ENCODE measurements at places on chromosomes 1 and 21.

- DNase-seq = no peak
These were observed 103.5 kb downstream of the RGS7 start for GRCh38 chr1:241253471-241253870.

- DNase-seq = no peak
These were observed 11.2 kb downstream of the C8B start for GRCh38 chr1:56954664-56955063.

GRCh38 chr1:118254001-118254400 lies 69.0 kb upstream of the SPAG17 start:
- DNase-seq = no peak

DNA sequence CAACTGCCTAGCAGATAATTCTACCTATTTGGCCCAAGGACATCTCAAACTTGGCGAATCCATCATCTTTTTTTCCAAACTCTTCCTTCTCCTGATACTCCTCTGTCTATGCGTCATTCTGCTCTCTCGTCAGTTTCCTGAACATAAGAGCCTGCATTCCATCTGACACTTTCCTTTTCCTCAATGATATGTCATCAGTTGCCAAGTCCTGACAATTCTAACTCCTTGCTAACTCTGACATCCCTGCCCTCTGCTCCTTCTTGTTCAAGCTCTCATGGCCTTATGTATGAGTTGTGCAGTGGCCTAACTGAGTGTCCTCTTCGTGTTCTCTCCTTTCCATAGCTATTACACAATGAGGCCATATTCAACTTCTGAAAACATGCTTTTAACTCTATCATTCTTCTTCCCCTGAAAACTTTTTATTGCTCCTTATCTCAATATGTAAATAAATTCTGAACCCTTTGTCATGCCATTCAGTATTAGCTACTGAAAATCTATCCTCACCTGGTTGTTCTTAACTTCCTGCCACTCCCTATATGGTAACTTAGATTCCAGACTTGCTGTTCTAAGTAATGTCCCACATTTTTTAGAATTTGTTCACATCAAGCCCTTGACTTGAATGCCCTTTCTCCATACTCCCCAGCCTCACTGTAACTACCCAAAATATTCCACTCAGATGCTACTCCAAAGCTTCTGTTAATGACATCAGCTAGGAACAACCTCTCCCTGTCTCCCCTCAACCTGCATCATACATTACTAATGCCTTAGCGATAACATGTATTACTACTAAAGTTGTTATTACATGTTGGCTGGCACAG lies 11.5 kb downstream of the PALMD start:
- no peak for DNase-seq

DNA sequence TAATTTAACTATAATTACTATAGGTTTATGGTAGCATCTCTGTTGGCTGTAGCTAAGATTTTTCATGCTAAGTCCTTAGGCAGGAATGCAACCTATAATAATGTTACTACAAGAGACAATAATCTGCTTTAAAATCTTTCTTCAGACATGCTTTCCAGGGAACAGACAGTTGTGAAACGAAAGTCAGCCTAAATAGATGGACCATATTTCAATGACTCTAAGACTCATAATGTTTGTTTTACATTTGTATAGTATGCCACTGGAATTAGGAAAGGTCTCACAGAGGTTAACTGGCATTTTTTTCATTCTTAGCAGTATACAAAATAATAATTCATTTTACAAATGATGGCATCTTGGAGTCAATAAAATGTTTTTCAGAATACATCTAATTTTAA lies 8.1 kb downstream of the RERE start:
- DNase-seq = no peak

- DNase-seq = no peak
These were observed 2.2 kb upstream of the CDC42BPA start for GRCh38 chr1:227320476-227320875.

DNA sequence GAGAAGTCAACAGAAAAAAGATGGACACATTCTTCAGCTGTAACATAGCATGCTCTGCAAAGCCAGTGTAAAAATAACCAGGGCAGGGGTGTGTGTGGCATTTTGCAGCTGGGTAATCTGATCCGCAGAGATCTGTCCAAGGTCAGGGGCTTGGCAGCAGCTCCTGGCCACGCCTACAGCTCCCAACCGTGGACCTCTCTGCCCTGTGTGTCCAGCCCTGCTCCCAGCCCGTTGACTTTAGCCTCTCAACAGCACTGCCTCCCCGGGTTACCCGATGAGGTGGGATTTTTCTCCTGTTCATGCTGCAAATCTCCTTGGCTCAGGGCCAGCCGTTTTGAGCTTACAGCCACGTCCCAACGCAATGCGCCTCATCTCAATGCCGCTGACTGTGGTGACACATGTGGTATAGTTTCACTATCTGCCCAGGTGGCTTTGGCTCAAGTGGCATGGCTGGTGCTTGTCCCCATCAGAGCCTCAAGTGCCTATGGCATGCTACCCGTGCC lies 68.1 kb downstream of the VWA5B1 start:
- DNase-seq = no peak

DNA sequence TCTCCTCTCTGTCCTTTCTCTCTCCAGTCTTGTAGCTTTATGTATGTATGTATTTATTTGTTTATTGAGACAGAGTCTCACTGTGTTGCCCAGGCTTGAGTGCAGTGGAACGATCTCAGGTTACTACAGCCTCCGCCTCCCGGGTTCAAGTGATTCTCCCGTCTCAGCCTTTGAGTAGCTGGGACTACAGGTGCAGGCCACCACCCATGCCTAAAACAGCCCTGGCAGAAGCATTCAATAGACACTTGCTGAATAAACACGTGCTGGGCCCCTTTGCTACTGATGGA lies 2.5 kb downstream of the KIAA2013 start:
- DNase-seq = no peak

- peak; percentile 19 for DNase-seq
These were observed 7.0 kb downstream of the TCHH start for GRCh38 chr1:152107984-152108881.

DNA sequence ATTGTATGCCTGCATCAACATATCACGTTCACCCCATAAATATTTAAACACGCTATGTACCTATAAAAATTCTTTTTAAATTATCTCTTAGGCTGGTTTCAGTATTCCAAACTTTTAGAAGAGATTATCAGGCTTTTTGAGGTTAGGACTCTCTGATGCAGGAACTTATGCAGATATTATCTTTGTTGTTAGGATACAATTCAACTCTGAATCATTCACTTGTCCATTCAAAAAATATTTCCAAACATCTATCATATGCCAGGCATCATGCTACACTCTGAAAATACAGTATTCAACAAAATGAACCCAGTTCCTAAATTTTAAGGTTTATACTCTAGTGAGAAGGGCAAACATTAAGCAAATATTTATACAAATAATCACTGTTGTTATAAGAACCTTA lies 40.5 kb downstream of the ASH1L start:
- no peak for DNase-seq

- DNase-seq = no peak
These were observed 264.2 kb downstream of the DISC1 start for GRCh38 chr1:231890791-231891190.

DNA sequence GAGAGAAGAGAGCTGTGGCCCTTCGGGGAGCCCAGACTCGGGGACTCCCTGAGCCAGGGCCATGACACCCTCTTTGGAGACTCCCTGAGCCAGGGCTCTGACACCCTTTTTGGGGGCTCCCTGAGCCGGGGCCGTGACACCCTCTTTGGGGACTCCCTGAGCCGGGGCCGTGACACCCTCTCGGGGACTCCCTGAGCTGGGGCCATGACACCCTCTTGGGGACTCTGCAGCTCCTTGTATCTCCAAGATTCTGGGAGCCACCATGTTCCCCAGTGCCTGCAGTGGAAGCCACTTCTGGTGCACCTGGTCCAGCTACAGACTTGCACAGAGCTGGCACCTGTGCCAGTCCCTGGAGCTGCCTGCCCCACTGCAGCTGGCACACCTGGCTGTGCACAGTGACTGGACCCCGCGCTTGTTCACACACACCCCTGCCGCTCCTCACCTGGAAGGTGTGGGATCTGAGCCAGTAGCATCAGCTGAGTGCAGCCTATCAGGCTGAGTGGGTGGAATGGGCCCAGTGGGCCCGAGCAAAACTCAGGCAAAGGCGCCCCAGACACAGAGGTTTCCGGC lies 3.8 kb upstream of the SSU72 start:
- no peak for DNase-seq

DNA sequence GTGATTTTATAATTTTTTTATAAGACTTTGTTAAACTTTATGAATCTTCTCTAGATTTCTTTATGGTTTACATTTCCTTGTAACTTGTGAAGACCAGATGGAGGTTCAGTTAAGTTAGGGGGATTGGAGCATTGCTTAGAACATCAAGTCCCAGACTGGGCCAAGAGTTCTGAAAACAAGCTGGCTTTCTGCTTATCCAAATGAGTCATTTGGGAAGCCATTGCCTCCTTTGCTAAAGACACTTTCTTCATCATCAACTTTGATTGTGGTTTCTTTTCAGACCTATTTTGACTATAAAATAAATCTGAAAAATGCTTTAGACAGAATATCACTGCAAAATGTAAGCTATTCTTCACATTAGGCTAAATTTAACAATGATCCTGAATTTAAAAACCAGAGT lies 446.8 kb downstream of the USP25 start:
- no peak for DNase-seq

DNA sequence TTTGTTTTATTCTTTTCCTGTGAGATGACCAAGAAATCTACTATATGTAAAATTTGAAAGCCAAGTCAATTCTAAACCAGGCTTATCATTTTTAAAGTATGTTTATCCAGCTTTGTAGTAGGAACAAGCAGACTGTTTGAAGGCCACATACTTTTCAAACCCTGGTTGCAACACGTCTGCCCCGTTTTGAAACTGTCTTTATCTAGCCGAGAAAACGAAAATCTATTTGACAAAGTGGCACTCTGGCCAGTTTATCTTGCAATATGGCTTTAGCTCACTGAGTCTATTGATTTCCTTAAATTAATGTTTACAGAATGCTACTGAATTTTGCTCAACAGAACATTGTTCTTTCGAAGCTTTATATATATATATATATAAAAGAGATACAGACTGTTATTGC lies 39.7 kb downstream of the PROX1 start:
- DNase-seq = no peak

GRCh38 chr1:214446772-214447556 lies 104.4 kb downstream of the PTPN14 start:
- DNase-seq = no peak

GRCh38 chr1:222631611-222632208 lies 13.8 kb downstream of the MIA3 start:
- no peak for DNase-seq

- no peak for DNase-seq
These were observed 126.9 kb downstream of the TBX15 start for GRCh38 chr1:118861216-118861615.

GRCh38 chr1:246425139-246425794 lies 81.8 kb downstream of the SMYD3 start:
- no peak for DNase-seq

DNA sequence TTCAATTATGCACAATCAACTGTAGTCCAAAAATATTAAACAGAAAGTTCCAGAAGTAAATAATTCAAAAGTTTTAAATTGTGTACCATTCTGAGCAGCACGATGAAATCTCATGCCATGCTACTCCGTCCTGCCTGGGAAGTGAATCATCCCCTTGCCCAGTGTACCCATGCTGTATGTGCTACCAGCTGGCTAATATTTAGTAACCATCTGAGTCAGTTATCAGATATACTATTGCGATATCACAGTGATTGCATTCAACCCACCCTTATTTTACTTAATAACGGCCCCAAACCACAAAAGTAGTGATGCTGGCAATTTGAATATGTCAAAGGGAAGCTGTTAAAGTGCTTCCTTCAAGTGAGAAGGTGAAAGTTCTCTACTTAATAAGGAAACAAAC lies 56.2 kb downstream of the EVI5 start:
- DNase-seq = no peak

GRCh38 chr1:165364568-165365133 lies 8.1 kb upstream of the LMX1A start:
- no peak for DNase-seq

DNA sequence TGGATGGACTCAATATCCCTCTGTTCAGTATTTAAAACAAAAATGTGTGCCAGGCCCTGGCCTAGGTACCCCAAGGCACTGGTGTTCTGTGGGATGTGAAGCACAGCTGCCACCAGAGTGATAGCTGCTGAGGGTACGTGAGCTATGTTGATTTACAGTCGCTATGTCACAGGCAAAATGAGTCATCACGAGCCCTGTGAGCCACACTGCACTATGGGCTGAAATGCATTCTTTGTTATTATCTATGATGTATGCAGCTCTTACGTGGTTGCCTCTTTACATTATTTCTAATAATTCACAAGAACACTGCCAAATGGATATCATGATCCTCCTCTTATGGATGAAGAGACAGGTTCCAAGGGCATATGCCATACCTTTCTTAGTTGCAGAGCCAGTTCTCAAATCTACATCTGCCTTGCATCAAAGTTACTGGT lies 2.1 kb downstream of the TEX38 start:
- no peak for DNase-seq

DNA sequence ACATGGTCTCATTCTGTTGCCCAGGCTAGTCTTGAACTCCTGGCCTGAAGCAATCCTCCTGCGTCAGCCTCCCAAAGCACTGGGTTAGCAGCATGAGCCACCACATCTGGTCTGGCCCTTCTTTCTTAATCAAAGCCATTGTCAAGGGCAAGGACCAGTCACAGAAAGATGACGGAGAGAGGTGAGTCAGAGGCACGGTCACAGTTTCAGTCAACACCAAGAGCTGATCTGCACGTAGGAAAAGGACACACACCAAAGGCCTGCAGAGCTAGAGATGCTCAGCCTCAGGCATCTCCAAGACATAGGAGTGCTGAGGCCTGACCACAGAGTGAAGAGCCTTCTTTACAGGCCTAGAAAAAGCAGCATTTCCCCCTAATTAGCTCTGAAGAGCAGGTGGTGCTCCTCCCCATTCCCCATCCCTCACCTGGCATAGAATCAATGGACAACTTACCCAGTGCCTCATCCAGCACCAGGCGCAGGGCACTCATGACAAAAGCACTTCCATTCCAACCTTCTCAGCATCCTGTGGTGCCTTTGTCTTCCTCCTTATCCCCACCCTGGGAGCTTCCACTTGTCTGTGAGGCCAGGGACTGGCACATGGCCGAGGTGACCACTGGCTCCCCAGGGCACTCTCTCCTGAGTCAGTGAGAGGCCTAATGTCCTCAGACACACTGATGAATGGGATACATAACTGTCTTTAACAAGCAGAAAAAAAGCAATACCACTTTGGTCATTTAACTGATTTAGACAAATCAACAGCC lies 139.8 kb downstream of the AJAP1 start:
- no peak for DNase-seq

DNA sequence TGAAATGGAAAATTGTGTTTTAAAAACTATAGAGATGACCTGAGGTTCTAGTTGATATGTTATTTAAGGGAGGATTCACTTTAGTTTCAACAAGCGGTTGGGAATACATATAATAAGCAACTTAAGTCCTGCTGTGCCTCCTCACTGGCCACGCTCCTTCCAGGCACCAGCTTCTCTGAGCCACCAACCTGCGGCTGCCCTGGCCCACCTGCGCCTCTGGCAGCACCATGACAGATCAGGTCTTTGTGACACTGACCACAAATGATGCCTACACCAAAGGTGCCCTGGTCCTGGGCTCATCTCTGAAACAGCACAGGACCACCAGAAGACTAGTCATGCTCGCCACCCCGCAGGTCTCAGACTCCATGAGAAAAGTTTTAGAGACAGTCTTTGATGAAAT lies 7.0 kb upstream of the USP24 start:
- DNase-seq = no peak
